Left lung (tissue), 14 donors: ENCODE measurements at places on chromosomes 2 and 18. TPM values are rescaled to one million over a fixed set of nuclear protein-coding genes. Genes with fewer than 3 reads are reported as not detected.
A peak's percentile ranks its signal among the peaks of the same experiment; 100 is the strongest.

Gene VWA3B
- total RNA-seq, result not detected

DNA sequence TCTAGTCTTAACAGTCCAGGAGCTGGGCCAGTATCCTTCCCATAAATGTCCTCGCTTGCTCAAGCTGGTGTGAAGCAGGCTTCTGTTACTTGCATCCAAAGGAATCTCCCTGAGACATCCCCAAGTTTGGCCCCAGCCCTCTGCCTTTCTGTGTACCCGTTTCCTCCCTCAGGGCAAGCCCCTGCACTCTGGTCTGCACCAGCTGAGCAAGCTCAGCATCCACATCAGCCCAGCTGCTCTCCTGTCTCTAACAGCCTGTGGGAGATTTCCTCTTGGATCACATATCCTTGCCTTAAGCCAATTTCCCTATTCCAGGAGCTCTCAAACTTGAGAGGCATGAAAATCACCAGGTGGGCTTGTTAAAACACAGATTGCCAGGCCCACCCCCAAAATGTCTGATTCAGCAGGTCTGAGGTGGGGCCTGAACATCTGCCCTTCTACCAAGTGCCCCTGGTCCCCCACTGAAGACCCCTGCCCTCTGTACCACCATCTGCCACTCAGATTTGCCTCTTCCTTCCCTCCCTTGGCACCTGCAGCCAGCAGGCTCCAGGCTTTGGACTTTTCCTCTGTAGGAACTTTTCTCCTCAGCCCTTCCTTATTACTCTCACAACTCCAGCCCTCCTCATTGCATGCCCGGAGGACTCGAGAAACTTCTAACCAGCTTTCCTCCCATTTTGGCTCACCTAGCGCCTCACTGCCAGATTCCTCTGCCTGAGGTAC lies 32.1 kb downstream of the REEP1 start:
- no peak overlapping the region for H3K4me3 ChIP-seq
- no peaks in the 10 kb centered on the region for H3K36me3 ChIP-seq
- no peak for DNase-seq
- no peak overlapping the region for H3K27ac ChIP-seq
- no peaks in the 10 kb centered on the region for H3K27me3 ChIP-seq
- no peaks in the 10 kb centered on the region for H3K4me1 ChIP-seq

DNA sequence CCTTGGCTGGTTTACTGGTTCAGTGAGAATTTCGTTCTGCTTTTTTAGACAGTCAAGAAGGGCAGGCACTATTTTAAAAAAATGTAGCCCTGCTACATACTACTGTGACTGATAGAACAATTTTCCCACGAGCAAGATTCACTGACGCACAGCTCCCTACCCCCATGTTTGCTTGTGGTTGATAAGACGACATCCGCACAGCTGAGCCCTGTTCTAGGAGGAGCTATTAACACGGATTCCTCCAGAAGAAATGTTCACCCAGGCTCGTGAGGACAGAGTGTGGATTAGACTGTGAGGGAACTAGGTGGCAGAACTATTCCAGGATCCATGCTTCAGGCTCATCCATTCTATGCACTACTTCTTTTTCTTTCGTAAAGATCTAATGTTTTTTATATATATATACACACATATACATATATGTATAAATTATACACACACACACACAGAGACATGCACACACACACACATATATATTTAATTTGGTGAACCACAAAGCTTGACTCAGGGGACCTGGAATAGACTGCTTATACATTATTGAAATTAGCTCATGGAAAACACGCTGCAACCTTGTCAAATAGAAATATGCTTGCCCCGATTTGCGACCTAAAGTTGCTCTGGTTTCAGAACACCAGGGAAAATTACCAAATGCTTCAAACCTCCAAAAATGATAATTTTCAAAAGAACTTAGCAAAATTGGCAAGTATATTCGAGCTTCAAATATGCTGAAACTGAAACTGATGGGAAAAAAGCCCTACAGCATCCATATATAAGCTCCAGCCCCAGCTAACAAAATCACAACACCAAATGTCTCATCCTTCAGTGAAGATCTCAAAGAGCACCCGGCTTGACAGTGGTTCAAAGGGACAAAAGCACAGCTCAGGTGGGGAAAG lies 370.4 kb downstream of the SOCS6 start:
- H3K36me3 ChIP-seq, result no peaks in the 10 kb centered on the region
- no peak for DNase-seq
- H3K27ac ChIP-seq, result no peak overlapping the region
- H3K4me1 ChIP-seq, result no peaks in the 10 kb centered on the region

Gene RGPD4
- total RNA-seq, result not detected

DNA sequence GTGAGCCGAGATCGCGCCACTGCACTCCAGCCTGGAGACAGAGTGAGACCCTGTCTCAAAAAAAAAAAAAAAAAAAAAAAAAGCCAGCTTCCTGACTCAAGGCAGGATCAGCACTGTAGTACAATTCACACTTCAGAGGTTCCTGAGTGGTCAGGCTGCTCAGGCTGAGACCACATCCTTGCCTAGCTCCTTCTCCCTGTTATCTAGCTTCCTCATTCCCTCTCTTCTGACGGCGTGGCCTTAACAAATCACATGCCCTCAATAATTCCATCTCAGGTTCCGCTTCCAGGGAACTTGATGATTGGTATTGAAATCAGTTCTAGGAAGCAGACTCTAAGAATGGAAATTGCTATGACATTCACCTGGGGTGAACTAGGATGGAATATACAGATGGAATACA lies 29.8 kb upstream of the KDM3A start:
- peaks cover 9% of the 10 kb centered on the region for H3K4me1 ChIP-seq
- no peak overlapping the region for H3K4me3 ChIP-seq
- H3K36me3 ChIP-seq, result no peaks in the 10 kb centered on the region
- no peak overlapping the region for H3K27ac ChIP-seq
- H3K27me3 ChIP-seq, result no peaks in the 10 kb centered on the region
- DNase-seq, result no peak

GRCh38 chr2:60891180-60891579 lies 9.8 kb downstream of the REL start:
- H3K36me3 ChIP-seq, result peaks cover 2% of the 10 kb centered on the region
- peaks cover 6% of the 10 kb centered on the region for H3K4me1 ChIP-seq
- H3K27ac ChIP-seq, result no peak overlapping the region
- no peaks in the 10 kb centered on the region for H3K27me3 ChIP-seq
- H3K4me3 ChIP-seq, result no peak overlapping the region

GRCh38 chr2:36450466-36451196 lies 95.1 kb downstream of the CRIM1 start:
- no peak overlapping the region for H3K4me3 ChIP-seq
- DNase-seq, result no peak
- H3K4me1 ChIP-seq, result no peaks in the 10 kb centered on the region
- H3K36me3 ChIP-seq, result no peaks in the 10 kb centered on the region
- H3K27ac ChIP-seq, result no peak overlapping the region

Gene OTOS
- not detected for total RNA-seq

Gene EN1
- not detected for total RNA-seq

GRCh38 chr2:200222791-200223190 lies 83.7 kb upstream of the SPATS2L start:
- no peaks in the 10 kb centered on the region for H3K27me3 ChIP-seq
- no peak overlapping the region for H3K4me3 ChIP-seq
- no peaks in the 10 kb centered on the region for H3K4me1 ChIP-seq
- no peak for DNase-seq
- no peaks in the 10 kb centered on the region for H3K36me3 ChIP-seq

- H3K27me3 ChIP-seq, result no peaks in the 10 kb centered on the region
- H3K4me1 ChIP-seq, result no peaks in the 10 kb centered on the region
- no peak overlapping the region for H3K4me3 ChIP-seq
These were observed 417.5 kb downstream of the ZEB2 start for GRCh38 chr2:144102386-144102785.

- no peak overlapping the region for H3K4me3 ChIP-seq
- no peak for DNase-seq
- H3K27ac ChIP-seq, result no peak overlapping the region
- peaks cover 29% of the 10 kb centered on the region for H3K4me1 ChIP-seq
These were observed 40.0 kb upstream of the BMP10 start for GRCh38 chr2:68911246-68911645.

DNA sequence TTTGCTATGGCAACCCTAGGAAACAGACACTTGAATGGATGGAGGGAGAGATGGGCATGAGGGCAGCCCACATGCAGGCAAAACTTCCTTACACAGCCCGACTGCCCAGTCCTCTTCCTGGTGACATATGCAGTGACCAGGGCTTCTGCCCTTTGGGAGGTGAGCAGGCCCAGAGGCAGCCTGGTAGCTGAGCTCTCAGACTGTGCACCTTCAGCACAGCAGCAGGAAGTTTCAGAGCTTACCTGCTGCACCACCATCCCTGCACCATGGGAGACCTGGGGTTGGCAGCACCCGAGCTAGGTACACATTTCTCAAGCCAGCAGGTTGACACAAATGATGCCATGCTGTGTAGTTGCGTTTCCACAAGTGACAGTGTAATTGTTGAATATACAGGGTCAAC lies 97.6 kb upstream of the LMAN1 start:
- no peaks in the 10 kb centered on the region for H3K27me3 ChIP-seq
- no peak overlapping the region for H3K27ac ChIP-seq
- H3K4me3 ChIP-seq, result no peak overlapping the region
- no peak for DNase-seq
- H3K36me3 ChIP-seq, result no peaks in the 10 kb centered on the region

GRCh38 chr2:62297624-62298010 lies 101.7 kb downstream of the B3GNT2 start:
- H3K27me3 ChIP-seq, result no peaks in the 10 kb centered on the region
- no peak overlapping the region for H3K27ac ChIP-seq
- no peak overlapping the region for H3K4me3 ChIP-seq
- no peak for DNase-seq
- H3K4me1 ChIP-seq, result peaks cover 3% of the 10 kb centered on the region

DNA sequence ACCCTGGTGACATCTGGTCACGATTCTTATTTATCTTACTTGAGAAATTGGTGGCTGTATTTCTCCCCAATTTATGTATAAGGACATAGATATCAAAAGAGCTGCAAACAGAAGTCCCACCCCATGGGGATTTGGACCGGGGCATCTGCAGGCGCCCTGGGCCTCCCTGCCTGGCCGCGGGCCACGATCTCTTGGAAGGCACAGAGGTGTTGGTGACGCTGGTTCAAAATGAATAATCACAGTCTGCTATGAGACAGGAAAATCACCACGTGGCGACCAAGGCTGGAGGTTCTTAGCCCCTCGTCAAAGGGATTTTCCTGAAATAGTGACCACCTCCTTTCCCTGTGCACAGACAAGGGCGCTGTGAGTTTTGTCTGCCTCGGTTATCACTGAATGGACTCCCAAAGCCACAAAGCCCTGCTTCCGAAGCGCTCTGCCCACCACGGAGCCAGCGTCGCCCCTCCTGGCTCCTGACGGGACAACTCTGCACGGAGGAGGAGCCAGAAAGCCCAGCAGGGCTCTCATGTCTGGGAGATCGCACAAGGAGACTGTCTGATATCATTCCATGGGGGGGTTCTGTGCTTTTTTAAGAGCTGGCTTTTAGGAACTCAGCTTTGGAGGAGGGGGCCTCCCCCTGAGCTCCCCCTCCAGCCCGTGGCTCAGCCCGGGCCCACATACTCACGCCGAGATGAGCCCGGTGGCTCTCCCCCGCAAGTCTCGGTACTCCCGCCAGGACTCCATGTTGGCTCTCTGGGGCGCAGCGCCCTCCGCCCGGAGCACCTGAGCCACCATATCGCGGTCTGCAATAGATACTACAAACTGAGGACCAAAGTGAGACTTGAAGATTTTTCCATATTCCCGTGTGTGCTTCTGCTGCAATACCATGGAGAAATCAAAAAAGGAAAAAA lies 14.6 kb downstream of the CYP27C1 start:
- no peaks in the 10 kb centered on the region for H3K27me3 ChIP-seq
- H3K27ac ChIP-seq, result no peak overlapping the region
- H3K4me1 ChIP-seq, result no peaks in the 10 kb centered on the region
- H3K4me3 ChIP-seq, result no peak overlapping the region
- no peaks in the 10 kb centered on the region for H3K36me3 ChIP-seq
- DNase-seq, result peak; percentile 49

GRCh38 chr2:102724016-102724490 lies 37.8 kb upstream of the TMEM182 start:
- no peak overlapping the region for H3K4me3 ChIP-seq
- no peaks in the 10 kb centered on the region for H3K4me1 ChIP-seq
- no peaks in the 10 kb centered on the region for H3K27me3 ChIP-seq
- H3K27ac ChIP-seq, result no peak overlapping the region

DNA sequence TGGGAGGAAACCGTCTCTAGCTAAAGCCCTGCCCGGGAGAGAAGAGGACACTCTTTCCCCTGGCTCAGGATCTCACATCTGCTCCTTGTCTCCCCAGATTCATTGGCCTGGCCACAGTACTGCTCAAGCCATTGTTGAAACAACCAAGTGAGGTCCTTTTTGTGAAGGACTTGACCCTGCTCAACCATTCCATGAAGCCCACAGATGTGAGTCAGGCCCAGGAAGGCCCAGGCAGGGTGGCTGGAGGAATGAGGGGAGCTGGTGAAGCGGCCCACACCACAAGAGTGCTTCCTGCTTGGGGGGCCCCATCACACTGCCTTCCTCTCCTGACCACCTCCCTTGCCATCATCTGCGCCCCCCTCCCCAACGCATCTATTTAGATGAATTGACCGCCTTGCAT lies 5.1 kb downstream of the FER1L5 start:
- DNase-seq, result no peak
- no peak overlapping the region for H3K4me3 ChIP-seq
- H3K4me1 ChIP-seq, result no peaks in the 10 kb centered on the region
- H3K27me3 ChIP-seq, result no peaks in the 10 kb centered on the region
- H3K36me3 ChIP-seq, result no peaks in the 10 kb centered on the region

Gene ZNF516
- 33.9 TPM for total RNA-seq

Gene CLASP1
- total RNA-seq, result 51.7 TPM

Gene UGT1A5
- not detected for total RNA-seq

Gene ZSWIM2
- total RNA-seq, result not detected

Gene SERPINB10
- total RNA-seq, result 0.58 TPM

- no peak overlapping the region for H3K27ac ChIP-seq
- peaks cover 3% of the 10 kb centered on the region for H3K36me3 ChIP-seq
These were observed 18.9 kb downstream of the ATG16L1 start for GRCh38 chr2:233270366-233270765.

GRCh38 chr2:200000444-200001163 lies 45.2 kb downstream of the MAIP1 start:
- H3K4me3 ChIP-seq, result no peak overlapping the region
- no peaks in the 10 kb centered on the region for H3K4me1 ChIP-seq
- no peak for DNase-seq

GRCh38 chr18:48985161-48985560 lies 34.4 kb upstream of the SMAD7 start:
- no peaks in the 10 kb centered on the region for H3K36me3 ChIP-seq
- no peak overlapping the region for H3K4me3 ChIP-seq
- H3K27ac ChIP-seq, result no peak overlapping the region
- H3K27me3 ChIP-seq, result no peaks in the 10 kb centered on the region
